ENCODE measurements at places on chromosomes 1 and 21.
A peak's percentile ranks its signal among the peaks of the same experiment; 100 is the strongest.

DNA sequence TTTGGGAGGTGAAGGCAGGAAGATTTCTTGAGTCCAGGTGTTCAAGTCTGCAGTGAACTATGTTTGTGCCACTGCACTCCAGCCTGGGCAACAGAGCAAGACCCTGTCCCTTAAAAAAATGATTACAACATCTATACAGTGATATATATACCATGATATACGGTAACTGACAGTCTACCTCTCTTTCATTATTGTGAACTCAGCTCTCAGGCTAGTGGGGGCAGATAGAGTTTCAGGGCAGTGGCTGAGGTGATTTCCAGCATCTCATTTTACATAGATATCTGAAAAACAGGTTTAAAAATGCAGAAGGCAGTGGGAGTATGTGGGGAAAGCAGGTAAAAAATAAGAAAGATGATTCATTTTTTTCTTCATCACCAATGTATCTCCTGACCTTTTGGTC is 8.1 kb upstream of the NTNG1 start:
- DNase-seq, result no peak

GRCh38 chr1:168799927-168800605 is 71.1 kb upstream of the DPT start:
- DNase-seq, result no peak

- no peak for DNase-seq
Measured at GRCh38 chr1:75115654-75116053, 18.5 kb upstream of the LHX8 start.

- peak; percentile 17 for DNase-seq
Measured at GRCh38 chr1:38991638-38992411, 749 bp downstream of the AKIRIN1 start.

GRCh38 chr1:51693419-51694155 is 76.7 kb downstream of the OSBPL9 start:
- DNase-seq, result no peak

GRCh38 chr1:225425201-225425786 is 2.5 kb downstream of the LBR start:
- no peak for DNase-seq

- no peak for DNase-seq
Measured at GRCh38 chr1:243247901-243248300, 7.2 kb downstream of the CEP170 start.

- no peak for DNase-seq
Measured at GRCh38 chr1:228900886-228901392, 165.7 kb downstream of the RHOU start.

DNA sequence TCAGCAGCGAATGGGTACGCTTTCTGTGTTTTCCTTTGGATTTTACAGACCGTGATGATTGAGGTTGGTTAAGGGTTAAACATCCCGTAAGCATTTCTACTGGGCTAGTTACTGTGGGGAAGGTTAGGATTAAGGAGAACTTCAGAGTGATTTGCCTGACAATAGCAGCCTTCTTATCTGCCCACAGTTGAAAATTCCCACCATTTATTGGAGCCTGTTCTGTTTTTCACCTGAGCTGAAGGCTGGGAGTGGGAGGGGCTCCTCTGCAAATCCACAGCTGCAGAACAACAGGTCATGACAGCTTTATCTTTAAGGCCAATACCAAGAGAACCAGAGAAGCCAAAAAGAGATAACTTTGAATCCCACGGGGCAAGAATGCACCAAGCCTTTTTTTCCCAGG is 168.6 kb downstream of the KAZN start:
- DNase-seq, result no peak

GRCh38 chr1:60008500-60008899 is 65.1 kb downstream of the C1orf87 start:
- no peak for DNase-seq

DNA sequence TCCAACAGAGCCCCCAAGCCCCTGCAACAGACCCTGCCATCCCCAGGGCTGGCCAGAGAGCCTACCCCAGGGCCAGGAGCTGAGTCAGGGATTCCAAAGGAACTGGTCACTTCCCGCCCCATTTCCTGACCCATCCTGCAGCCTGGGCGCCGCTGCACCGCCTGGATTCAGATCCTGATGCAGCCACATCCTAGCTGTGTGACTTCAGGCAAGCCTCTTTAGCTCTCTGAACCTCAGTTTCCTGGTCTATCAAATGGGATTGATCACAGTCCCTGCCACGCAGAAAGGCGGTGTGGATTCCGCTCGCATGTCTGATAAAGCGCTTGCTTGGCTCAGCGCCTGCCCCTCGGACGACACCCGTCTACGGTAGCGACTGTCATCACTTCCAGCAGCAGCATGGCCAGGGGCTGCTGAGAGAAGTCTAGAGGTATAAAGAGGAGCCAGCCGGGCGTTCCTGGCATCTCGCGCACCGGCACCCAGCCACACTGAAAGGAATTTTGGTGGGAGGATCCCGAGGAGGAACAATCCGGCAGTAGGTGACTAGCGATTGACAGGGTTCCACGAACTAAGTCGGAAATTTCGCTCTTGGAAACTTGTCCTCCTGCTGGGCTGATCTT is 10.1 kb downstream of the EPHA2 start:
- peak; percentile 75 for DNase-seq

DNA sequence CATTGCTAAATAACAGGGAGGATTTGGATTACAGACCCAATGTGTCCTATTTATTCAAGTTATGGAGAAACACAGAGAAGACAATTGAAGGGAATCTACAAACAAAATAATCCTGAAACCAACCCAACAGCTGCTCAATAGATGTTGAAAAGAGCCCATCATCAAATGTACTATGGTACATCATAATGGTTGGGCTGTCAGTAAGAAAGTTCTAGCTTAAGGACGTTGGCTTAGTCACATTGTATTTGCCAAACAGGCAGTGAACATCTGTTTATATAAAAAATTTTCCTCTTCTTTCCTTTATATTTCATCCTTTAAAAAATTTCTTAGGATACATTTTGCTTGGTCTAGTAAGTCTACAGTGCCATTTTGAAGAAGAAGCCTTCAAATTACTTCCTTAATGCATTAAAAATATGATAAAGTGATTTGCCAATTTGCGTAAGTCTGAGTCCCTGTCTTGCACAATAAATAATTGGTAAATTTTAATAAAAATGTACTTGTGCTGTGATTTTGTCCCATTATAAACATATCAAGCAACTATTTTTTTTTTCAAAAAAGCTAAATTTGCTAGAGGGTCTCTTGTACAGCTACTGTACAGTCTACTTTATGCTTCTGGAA is 14.4 kb downstream of the MAP3K7CL start:
- DNase-seq, result no peak

DNA sequence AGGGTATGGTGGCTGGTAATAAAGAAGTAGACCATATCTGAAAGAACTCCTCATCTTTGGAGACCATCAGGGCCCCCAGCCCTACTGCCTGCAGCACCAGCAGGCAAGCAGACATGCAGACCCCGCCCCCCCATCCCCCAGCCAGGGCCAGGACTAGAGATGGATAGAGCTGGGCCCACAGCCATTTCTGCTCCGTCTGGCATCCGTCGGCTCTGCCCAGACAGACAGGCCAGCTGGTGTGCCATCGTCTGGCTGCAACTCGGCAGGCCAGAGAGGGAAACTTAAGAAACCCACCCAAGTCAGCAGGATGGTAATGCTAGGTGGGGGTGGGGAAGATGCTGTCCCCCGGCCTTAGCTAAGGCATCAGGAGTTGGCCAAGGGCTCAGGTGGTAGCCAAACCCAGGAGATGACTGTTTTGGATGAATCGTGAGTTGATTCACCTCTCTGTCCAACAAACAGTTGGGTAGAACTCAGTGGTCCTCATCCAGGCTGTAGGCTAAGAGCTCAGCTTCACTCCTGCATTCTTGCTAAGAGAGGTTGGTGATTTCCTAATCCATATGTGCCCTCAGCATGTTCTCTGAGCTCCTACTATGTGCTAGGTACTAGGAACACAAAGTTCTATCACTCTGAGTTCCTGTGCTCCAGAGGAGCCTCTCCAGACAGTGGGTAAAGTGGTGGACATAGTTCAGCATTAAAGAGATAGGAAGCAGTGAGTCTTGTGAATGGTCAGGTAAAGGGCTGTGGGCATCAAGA is 23.2 kb upstream of the TMEM222 start:
- DNase-seq, result peak; percentile 37

- DNase-seq, result no peak
Measured at GRCh38 chr1:224637936-224638335, 21.8 kb downstream of the CNIH3 start.

DNA sequence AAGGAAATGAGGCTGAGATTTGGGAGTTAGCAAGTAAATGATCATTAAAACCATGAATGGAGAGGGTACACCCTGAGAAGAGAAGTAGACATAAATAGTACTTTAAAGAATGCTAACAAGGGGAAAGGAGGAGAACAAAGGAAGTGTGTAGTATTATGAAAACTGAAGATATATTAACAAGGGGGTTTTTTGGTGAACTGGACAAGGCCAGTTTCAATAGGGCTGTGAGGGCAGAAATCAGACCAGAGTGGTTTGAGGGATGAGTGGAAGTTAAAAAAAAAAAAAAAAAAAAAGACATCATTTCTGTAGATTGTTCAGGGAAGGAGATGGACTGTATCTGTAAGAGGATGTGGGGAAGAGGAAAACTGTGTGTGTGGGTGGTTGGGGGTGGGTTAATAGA is 137.1 kb downstream of the PLA2G4A start:
- DNase-seq, result no peak

- no peak for DNase-seq
Measured at GRCh38 chr1:7449750-7450149, 321.3 kb upstream of the VAMP3 start.
